ENCODE measurements at places on chromosomes 5 and 9.
A peak's percentile ranks its signal among the peaks of the same experiment; 100 is the strongest.

GRCh38 chr5:60719329-60719728 is 19.4 kb upstream of the DEPDC1B start:
- no peak for DNase-seq

- peak; percentile 81 for DNase-seq
Measured at GRCh38 chr5:32329395-32329834, 16.7 kb upstream of the MTMR12 start.

DNA sequence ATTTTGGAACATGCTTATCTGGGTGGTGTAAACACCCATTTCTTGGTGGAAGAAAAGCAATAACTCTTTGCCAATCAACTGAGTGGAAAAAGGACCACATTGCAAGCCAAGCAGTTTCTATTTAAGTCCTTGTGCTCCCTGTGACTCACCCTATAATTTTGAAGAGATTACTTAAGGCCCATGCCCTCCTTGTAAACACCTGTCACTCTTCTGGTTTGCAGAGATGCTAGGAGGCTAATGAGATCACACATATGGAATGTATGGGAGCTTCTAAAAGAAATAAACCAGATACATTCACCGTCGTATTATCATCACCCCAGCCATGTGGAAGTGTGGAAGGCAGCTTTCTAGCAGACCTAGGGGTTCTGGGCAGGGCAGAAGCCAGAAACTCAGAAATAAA is 337.1 kb downstream of the GADD45G start:
- no peak for DNase-seq

DNA sequence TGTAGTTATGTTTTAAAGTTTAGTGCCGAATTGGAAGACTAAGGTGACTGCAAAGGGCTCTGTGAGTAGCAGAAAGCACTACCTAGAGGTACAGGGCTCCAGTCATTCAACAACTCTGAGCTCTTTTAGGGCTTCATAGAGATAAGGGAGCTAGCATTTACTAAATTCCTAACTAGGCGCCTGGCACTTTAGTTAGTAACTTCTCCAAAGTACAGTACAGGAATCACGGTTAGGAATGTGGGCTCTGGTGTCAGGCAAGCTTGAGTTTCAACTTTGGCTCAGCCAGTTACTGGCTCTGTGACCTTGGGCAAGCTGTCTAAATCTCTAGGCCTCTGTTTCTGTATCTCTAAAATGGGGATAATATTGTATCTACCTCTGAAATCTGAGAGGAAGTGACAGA is 115.3 kb downstream of the SLIT3 start:
- DNase-seq = no peak

- DNase-seq = no peak
Measured at GRCh38 chr9:131217331-131218031, 58.8 kb downstream of the FAM78A start.

DNA sequence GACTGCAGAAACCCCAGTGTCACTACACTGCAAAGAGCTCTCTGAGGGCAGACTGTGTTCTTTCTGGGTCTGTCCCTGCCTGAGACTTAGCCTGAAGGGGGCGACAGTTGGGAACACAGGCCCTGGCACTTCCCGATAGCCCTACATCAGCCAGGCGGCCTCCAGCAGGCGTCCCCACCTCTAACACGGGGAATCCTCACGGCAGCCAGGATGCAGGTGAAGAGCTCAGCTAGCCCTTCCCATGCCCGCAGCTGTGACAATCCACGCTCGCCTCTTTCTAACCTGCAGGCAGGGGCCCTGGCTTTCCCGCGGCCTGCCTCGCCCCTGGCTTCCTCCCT is 5.9 kb downstream of the MED22 start:
- DNase-seq = no peak

GRCh38 chr5:120614531-120615180 is 150.6 kb downstream of the PRR16 start:
- no peak for DNase-seq

- no peak for DNase-seq
Measured at GRCh38 chr9:130182381-130182909, 10.2 kb downstream of the NCS1 start.
